ENCODE measurements at places on chromosomes 16 and 17. TPM values are rescaled to one million over a fixed set of nuclear protein-coding genes. Genes with fewer than 3 reads are reported as not detected.
A peak's percentile ranks its signal among the peaks of the same experiment; 100 is the strongest.

Gene ADAD2
- total RNA-seq, result 0.99 TPM

Gene CD300H
- total RNA-seq, result not detected

Gene TLCD2
- 1.5 TPM for total RNA-seq

Gene TRPV2
- 1.1 TPM for total RNA-seq

Gene GPS1
- 164 TPM for total RNA-seq

Gene MYCBPAP
- total RNA-seq, result 1.7 TPM

Gene EFCAB13
- 1.6 TPM for total RNA-seq

Gene ALOX12
- 1.9 TPM for total RNA-seq

Gene KRTAP2-3
- not detected for total RNA-seq

Gene MAP2K6
- 17.7 TPM for total RNA-seq

Gene CDH1
- total RNA-seq, result 237 TPM

Gene ENDOV
- total RNA-seq, result 17.1 TPM

Gene CAPN15
- total RNA-seq, result 76.4 TPM

Gene MLKL
- 0.42 TPM for total RNA-seq

Gene CETP
- not detected for total RNA-seq

Gene ICAM2
- 0.35 TPM for total RNA-seq

Gene CCL11
- total RNA-seq, result not detected

Gene SLC6A4
- total RNA-seq, result 0.44 TPM

DNA sequence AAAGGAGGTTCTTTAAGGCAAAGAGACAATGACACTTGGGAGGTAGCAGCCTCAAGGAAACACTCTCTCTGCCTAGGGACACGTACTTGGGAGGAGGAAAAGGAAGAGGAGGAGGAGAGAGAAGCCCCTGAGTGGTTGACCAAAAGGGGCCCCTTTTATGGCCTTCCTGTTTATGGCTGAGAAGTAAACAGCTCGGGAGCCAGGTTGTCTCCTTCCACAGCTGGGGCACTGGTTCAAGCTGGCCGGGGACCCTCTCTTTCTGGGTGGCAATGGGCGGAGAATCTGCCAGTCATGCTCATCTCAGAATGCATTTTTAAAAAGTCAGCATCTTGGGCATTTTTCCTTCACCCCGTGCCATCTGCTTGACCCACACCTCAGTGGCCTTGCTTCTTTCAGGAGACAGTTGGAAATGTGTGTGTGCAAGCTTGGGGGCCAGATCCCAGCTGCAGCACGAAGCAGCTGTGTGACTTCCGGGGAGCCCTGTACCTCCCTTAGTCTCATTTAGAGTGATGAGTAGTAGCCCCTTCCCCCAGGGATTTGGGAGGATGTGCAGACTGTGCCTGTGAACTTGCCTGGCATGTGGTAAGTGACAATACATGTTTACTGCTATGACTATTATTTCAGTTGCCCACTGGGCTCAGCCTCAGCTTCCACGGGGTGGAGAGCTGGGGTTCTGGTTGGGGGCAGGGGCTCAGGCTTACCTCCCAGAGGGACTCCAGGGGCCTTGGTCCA lies 33.8 kb upstream of the SALL1 start:
- no peak for DNase-seq
- H3K27me3 ChIP-seq, result no peaks in the 10 kb centered on the region
- no peak overlapping the region for H3K27ac ChIP-seq
- H3K36me3 ChIP-seq, result no peaks in the 10 kb centered on the region
- H3K4me3 ChIP-seq, result no peak overlapping the region

GRCh38 chr16:63447121-63447520 lies 1410.9 kb upstream of the CDH8 start:
- DNase-seq, result no peak
- H3K27me3 ChIP-seq, result no peaks in the 10 kb centered on the region
- H3K4me1 ChIP-seq, result no peaks in the 10 kb centered on the region
- H3K36me3 ChIP-seq, result no peaks in the 10 kb centered on the region
- no peak overlapping the region for H3K27ac ChIP-seq
- H3K4me3 ChIP-seq, result no peak overlapping the region

- H3K27ac ChIP-seq, result no peak overlapping the region
- H3K4me3 ChIP-seq, result 0 out of 3 replicates have a peak overlapping the region, but pooled peaks have one; percentile 3
- no peaks in the 10 kb centered on the region for H3K4me1 ChIP-seq
- no peaks in the 10 kb centered on the region for H3K36me3 ChIP-seq
- no peak for DNase-seq
Observed at GRCh38 chr17:50102164-50102991, 7.2 kb downstream of the PDK2 start.

GRCh38 chr16:11029948-11030347 lies 85.6 kb downstream of the CLEC16A start:
- H3K36me3 ChIP-seq, result peaks cover 48% of the 10 kb centered on the region
- H3K4me1 ChIP-seq, result no peaks in the 10 kb centered on the region
- H3K27ac ChIP-seq, result no peak overlapping the region
- H3K27me3 ChIP-seq, result no peaks in the 10 kb centered on the region
- DNase-seq, result no peak
- H3K4me3 ChIP-seq, result no peak overlapping the region

DNA sequence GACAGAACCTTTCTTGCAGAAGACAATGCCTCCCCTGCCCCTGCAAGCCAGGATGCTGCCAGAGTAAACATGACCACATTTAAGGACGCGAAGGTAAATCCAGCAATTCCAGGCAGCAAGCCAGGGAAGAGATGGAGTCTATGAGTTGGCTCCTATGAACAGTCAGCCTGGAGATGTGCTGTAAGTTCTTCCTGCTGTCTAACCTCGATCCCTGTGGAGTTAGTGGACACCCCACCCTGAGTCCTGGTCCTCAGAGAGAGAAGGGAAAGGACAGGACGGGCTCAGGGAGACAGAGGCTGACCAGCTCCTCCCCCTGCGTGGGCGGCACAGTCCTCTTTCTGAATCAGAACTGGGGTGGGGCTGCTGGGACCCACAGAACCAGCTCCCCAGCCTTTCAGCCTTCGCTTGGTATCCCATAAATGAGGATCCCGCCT lies 24.9 kb downstream of the CDC42EP4 start:
- peaks cover 2% of the 10 kb centered on the region for H3K36me3 ChIP-seq
- H3K27ac ChIP-seq, result no peak overlapping the region
- no peak for DNase-seq
- H3K4me3 ChIP-seq, result no peak overlapping the region
- no peaks in the 10 kb centered on the region for H3K27me3 ChIP-seq
- peaks cover 3% of the 10 kb centered on the region for H3K4me1 ChIP-seq

DNA sequence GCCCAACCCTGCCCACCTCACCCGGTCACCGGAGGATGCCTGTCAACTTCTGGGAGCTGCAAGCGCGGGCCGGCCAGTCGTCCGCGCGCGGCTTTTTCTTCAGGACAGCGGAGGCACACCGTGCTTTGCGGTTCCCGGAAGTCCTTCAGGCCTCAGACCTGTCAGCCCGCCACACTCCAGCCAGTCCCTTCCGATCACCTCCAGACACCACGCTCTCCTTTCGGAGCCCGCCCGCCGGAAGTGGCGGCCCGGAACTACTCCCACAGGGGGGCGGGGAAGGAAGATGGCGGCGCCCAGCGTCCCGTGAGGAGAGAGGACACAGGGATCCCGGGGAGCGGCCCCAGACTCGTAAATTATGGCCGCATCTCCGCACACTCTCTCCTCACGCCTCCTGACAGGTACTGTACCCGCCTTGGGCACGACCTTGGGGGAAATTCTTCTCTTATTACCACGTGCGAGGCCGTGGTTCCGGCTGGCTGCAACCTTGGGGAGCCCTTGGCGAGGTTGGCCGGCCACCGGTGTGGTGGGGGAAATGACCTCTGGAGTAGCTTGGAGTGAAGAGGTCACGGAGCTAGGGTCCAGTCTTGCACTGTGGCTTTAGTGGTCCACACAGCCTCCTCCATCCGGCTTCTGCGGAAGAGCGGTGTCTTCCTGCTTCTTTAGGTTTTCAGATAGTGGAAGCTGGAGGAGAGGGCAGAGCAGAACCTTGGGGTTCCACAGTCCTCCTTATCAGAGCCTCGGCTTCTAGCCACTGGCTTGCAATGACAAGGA lies at the start of gene COX10:
Gene COX10, plus strand, starts transcription at position 254 of the 771 bp plus-strand sequence. Its CDS starts 102 bp downstream, at position 356.
- peaks cover 21% of the 10 kb centered on the region for H3K36me3 ChIP-seq
- no peaks in the 10 kb centered on the region for H3K4me1 ChIP-seq
- no peak within 1 kb of the TSS for H3K27ac ChIP-seq
- peak; percentile 95 for DNase-seq
- H3K27me3 ChIP-seq, result no peaks in the 10 kb centered on the region

DNA sequence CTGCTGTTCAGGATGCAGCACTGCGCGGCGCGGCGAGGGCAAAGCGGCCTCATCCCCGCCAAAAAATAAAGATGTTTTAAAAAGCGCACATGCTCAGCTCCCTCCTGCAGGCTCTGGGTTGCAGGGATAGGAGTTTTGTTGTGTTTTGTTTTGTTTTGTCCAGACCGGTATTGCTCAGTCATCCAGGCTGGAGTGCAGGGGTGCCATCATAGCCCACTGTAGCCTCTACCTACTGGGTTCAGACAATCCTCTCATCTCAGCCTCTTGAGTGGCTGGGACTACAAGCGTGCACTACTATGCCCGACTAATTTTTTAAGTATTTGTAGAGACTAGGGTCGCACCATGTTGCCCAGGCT lies 636 bp downstream of the WWOX start:
- H3K4me1 ChIP-seq, result no peaks in the 10 kb centered on the region
- peaks cover 4% of the 10 kb centered on the region for H3K36me3 ChIP-seq
- peak overlapping the region; percentile 88 for H3K4me3 ChIP-seq
- H3K27me3 ChIP-seq, result no peaks in the 10 kb centered on the region
- no peak overlapping the region for H3K27ac ChIP-seq

GRCh38 chr17:79627184-79627765 lies 16.4 kb upstream of the RBFOX3 start:
- H3K27me3 ChIP-seq, result no peaks in the 10 kb centered on the region
- H3K4me1 ChIP-seq, result no peaks in the 10 kb centered on the region
- H3K27ac ChIP-seq, result no peak overlapping the region
- no peaks in the 10 kb centered on the region for H3K36me3 ChIP-seq
- H3K4me3 ChIP-seq, result no peak overlapping the region

GRCh38 chr17:59964482-59965328 lies at the start of gene RNFT1:
TSS of gene RNFT1 (minus strand) at chr17:59964740. CDS start at chr17:59964663, 77 bp downstream.
- no peak within 1 kb of the TSS for H3K27ac ChIP-seq
- peaks cover 3% of the 10 kb centered on the region for H3K27me3 ChIP-seq
- peak within 1 kb of the TSS; percentile 85 for H3K4me3 ChIP-seq
- no peaks in the 10 kb centered on the region for H3K36me3 ChIP-seq
- peak; percentile 89 for DNase-seq

GRCh38 chr17:68297195-68297594 lies 5.9 kb downstream of the ARSG start:
- peaks cover 5% of the 10 kb centered on the region for H3K27me3 ChIP-seq
- no peak overlapping the region for H3K27ac ChIP-seq
- DNase-seq, result no peak
- H3K4me3 ChIP-seq, result no peak overlapping the region
- no peaks in the 10 kb centered on the region for H3K36me3 ChIP-seq

DNA sequence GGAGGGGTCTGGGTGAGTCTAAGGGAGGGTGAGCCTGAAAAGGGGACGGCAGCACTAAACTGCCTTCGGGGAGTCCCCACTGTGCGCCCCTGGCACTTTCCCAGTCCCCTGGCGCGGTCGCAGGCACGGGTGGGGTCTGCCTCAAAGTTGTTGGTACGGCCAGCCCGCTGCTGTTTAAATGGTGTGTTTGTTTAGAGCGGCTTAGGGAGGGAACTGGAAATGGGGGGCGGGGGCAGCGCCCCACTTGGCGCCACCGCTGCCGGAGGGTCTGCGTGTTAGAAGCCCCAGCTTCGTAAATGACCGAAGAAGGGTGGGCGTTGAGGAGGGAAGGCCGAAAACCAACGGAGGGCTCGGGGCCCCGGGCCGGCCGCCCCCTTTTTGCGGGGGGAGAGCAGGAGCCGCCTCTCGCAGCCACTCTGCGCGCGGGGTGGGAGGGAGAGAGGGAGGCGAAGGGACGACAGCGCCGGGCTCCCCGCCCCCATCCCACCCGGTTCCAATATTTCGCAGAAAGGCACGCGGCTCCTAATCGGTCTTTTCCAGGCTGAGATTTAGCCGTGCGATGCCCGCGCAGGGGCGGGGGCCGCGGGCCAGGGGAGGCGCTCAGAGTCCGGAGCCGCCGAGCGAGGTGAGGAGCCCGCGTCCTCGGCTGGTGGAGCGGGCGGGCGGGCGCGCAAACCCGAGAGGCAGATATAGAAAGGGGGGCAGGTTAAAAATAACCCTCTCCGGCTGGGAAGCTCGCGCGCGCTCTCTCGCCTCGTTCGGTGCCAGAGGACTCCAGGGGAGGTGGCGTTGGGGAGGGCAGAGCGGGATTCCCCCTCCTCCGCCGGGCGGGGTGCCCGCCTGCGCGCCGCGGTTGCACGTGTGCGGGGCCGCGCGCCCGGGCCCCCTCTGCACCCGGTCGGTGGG lies 54.9 kb downstream of the SREBF1 start:
- H3K4me1 ChIP-seq, result no peaks in the 10 kb centered on the region
- H3K4me3 ChIP-seq, result peak overlapping the region; percentile 63
- no peak overlapping the region for H3K27ac ChIP-seq
- peak; percentile 68 for DNase-seq
- H3K27me3 ChIP-seq, result no peaks in the 10 kb centered on the region

DNA sequence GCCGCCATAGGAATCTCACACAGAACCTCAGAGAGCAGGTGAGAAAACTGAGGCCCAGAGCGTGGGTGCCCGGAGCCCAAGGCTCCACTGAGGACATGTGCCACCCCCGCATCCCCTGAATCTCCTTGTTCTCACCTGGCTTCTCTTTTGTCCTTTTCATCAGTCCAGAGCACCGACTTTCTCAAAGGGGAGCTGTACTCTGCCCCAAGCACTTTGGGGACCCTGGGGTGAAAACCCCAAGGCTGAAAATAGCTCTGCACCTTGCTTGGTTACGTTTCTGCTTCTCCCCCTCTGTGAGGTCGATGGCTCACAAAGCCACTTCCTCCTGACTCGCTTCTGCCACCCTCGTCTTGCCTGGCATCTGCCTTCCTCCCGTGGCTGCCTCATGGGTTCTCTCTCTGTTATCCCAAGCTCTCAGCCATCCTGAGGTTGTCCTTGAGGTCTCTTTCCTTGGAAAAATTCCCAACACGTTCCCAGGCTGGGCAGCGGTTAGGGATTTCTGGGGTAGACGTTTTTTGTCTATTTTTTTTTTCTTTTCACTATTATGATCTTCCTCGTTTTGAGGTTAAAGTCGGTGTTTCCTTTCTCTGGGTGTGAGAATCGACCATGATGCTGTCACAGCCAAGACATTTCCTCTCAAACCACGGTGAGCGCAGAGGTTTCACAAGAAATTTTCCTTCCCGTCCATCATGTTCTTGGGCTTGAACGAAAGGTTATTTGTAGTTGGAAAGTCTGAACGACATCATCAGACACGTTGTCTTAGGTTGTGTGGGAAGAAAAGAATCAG lies 37.2 kb downstream of the IRF8 start:
- no peak overlapping the region for H3K27ac ChIP-seq
- no peaks in the 10 kb centered on the region for H3K27me3 ChIP-seq
- H3K4me1 ChIP-seq, result no peaks in the 10 kb centered on the region

DNA sequence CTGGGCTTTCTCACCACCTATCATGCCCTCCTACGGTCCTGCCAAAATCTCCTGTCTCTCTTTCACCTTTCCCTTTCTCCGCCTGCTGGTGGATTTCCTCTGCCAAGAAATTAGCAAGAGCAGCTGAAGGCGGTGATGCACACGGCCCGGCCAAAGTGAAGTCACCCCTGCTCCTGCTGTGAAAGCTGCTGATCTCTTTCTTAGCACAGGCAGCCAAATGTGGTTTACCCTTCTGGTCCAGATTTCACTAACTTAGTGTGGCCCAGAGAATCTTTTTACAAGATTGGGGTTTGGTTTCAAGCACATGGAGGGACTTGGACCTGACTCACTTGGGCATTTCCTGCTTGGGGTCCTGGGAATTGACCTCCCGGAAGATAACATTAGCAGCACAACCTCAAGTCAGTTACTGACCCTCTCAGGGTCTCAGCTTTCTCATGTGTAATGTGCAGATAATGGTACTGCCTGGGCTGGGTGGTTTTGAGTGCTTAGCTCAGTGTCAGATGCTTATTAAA lies 155.7 kb downstream of the SOCS1 start:
- H3K27ac ChIP-seq, result no peak overlapping the region
- no peaks in the 10 kb centered on the region for H3K27me3 ChIP-seq
- H3K4me3 ChIP-seq, result no peak overlapping the region
- no peaks in the 10 kb centered on the region for H3K4me1 ChIP-seq
- H3K36me3 ChIP-seq, result no peaks in the 10 kb centered on the region

GRCh38 chr16:88738151-88739084 lies 32.1 kb downstream of the CTU2 start:
- no peaks in the 10 kb centered on the region for H3K27me3 ChIP-seq
- no peak overlapping the region for H3K4me3 ChIP-seq
- no peaks in the 10 kb centered on the region for H3K4me1 ChIP-seq

Data from H9 (cell line).